Brain pericyte (primary cell): ENCODE measurements at places on chromosomes 12 and 14.

GRCh38 chr12:58765653-58766512 is 154.4 kb downstream of the LRIG3 start:
- DNase-seq, result no peak

GRCh38 chr12:17266856-17267255 is 660.9 kb upstream of the LMO3 start:
- no peak for DNase-seq

GRCh38 chr12:56387152-56387736 is 24.6 kb upstream of the APOF start:
- DNase-seq, result peak; percentile 7

- DNase-seq, result no peak
Measured at GRCh38 chr12:43638806-43639205, 86.8 kb upstream of the ADAMTS20 start.

DNA sequence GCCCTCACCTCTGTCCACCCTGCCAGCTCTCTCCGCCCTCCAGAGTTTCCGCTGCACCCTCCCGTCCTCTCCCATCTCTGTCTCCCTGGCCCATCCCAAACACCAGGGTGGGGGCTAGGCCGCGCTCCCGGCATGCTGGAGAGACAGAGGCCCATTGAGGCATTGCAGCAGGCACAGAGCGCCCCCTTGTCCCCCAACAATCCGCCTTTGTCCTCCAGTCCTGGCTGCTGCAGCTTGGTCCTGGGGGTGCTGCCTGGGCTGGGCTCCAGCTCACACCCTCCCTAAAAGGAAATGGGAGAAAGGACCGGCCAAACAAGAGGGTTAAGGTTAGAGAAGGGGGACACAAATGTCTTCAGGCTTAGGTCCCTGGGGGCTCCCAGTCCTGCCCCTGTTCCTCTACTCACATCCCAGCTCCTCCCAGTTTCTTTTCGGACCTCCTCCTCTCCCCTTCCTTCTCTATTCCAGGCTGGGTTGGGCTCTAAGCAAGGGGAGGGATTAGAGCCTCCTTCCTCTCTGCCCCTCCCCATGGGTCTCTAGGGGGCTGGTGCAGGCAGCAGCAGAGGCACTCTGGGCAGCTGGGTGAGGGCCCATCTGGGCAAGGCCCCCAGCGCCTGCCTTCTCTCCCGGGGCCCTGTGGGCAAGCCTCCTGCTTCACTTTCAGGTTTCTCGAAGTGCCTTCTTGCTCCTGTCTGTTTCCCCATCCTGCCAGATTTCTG is at the start of gene CMTM5:
Gene CMTM5 (plus strand): TSS at position 565 of the 716 bp plus-strand sequence. CDS start 206 bp downstream, outside the sequence.
- no peak for DNase-seq

- no peak for DNase-seq
Measured at GRCh38 chr14:22380571-22381407, 208.2 kb downstream of the DAD1 start.

GRCh38 chr12:49552425-49552824 is 13.6 kb downstream of the KCNH3 start:
- no peak for DNase-seq

GRCh38 chr14:68341411-68342212 is 451.3 kb downstream of the ZFP36L1 start:
- no peak for DNase-seq

- no peak for DNase-seq
Measured at GRCh38 chr14:56195704-56196103, 77.5 kb downstream of the PELI2 start.

GRCh38 chr12:102051431-102051965 is 10.3 kb downstream of the WASHC3 start:
- no peak for DNase-seq

DNA sequence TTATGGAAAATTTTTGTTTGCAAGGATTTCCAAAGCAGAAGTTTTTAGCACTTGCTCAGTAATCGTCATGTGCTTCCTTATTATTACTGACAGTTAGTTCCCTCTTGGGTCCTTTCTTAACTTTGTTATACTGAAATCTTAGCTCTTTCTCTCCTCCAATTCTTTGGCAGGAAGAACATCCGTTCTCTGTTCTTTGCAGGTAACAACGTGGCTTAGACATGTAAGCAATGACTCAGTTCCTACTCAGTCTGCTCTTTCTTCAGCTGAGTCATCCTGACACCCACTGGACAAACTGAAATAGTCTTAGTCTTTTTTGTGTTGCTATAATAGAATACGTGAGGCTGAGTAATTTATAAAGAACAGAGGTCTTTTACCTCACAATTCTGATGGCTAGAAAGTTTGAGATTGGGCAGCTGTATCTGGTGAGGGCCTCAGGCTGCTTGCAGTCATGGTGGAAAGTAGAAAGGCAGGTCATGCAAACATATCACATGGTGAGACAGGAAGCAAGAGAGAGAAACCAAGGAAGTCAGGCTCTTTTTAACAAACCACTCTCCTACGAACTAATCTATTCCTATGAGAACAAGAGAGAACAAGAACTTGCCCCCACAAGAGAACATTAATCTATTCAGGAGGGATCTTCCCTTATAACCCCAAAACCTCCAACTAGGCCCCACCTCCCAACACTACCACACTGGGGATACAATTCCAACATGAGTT is 49.2 kb downstream of the TESPA1 start:
- DNase-seq, result no peak

DNA sequence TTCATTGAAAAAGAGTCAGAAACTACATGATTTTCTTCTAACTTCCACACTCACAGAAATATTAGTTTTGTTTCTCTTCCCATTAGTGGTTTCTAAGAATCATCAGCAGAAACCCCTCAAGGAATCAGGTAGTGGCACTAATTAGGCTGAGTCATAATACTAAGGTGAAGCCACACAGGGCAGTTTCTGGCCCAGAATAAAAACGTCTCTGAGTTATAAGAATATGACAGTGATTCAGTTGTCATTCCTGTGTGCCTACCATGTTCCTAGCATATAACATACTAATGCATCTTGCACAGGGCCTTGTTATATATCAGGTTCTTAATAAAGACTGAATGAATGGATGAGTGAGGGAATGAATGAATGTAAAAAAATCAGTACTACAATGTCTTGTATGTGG is 206.0 kb upstream of the PLEKHG7 start:
- DNase-seq, result no peak
